CD4-positive, alpha-beta T cell treated with Interleukin-21 for 1 hour (primary cell): ENCODE measurements at places on chromosomes 3 and 15.

GRCh38 chr3:166425900-166426611 is 588.8 kb upstream of the BCHE start:
- no peak for DNase-seq

GRCh38 chr15:73965758-73966113 is 26.4 kb downstream of the STOML1 start:
- DNase-seq: peak; percentile 52

DNA sequence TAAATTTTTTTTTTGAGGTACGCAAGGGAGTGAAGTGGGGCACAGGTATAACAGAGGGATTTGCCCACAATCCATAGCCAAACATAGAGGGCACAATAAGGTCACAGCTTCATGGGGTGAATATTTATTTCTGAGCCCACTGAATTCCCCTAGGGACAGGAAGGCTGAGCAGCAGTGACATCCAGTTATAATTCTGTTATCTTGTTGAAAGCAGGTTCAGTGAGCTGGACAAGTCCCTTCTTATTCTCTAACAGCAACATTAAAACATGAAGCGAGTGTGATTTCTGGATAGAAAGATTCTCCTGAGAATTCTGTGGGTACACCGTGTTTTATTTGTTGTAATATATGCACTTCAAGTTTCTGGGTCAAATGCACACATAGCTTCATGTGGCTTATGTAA is 538.2 kb downstream of the NAALADL2 start:
- no peak for DNase-seq

GRCh38 chr3:39127908-39128304 is 20.4 kb downstream of the TTC21A start:
- no peak for DNase-seq

DNA sequence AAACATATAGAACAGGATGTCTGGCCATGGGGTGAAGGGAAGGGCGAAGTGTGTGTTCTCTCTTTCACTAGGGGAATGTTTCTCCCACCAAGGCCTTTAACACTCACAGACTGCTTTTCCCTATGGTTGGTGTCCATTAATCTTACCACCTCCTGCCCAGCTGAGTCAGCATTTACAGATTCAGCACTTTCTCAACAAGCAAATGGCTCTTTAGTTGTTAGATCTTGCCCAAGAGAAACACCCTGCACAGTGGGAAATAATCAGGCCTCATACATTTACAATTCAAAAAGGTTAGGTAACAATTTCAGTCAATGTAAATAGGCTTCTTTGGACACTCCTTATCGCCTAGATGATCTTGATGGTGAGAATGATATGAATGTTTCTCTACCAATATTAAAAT is 418.2 kb downstream of the EPHA3 start:
- no peak for DNase-seq

GRCh38 chr3:143975554-143976152 is 4.0 kb downstream of the DIPK2A start:
- DNase-seq: peak; percentile 47

DNA sequence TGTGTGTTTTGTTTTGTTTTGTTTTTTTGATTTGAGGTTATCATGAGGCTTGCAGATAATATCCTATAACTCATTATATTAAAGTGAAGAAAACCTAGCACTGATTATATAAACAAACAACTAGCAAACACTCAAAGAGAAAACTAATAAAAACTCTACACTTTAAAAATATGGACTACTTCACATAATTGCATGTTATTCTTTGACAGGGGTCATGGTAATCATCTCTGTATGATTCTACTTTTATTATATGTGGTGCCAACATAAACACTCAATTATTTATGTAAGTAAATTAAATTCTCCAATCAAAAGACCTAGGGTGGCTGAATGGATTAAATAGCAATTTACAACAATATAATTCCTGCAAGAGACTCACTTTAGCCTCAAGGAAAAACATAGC is 44.6 kb upstream of the P3H2 start:
- DNase-seq: no peak

DNA sequence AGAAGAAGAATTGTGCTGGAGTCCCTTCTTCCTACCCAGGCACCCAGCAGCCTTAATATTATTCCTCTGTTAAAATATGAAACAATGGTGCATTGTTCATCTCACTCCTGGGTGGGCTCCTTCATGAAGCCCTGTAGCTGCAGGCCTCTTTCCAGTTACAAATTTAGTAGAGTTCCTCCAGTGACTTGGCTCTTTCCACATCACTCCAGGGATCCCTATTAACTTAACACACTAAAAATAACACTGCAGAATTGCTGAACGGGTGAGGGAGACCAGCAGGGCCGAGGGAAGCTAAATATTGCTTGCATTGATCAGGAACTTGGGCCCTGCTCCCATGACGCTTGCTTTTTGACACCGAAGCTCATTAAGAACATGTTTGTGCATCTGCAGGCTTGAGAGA is 142.3 kb downstream of the PDCD6IP start:
- DNase-seq: no peak

- DNase-seq: no peak
These were observed 2.0 kb downstream of the NR1I2 start for GRCh38 chr3:119783883-119784282.

DNA sequence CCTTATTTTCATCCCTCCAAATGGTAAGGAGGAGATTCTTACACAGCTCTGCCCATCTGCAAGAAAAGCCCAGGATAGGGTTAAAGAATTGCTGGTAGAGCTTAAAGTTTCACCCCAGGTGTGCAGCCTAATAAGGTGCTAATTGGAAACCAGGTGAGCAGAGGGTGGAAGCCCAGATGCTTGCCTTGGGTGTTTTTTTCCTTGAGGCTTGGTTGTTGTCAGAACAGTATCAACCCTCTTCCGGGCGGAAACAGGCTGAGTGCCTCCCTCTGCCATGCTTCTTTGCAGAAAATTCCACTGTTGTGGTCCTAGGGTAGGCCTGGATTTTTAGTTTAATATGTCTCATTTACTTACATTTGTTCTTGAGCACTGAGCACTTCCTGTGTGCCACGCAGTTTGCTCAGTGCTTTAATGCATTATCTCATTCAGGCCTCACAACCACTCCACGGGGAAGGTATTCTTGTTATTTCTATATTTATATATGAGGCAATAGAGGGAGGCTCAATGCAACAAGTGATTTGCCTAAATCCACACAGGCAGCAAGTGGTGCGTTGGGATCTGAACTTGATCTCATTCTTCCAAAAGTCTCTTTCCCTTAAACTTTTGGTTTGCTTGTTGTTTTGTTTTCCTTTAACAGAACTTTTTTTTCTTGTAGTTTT is 115.0 kb upstream of the LRIG1 start:
- DNase-seq: no peak

DNA sequence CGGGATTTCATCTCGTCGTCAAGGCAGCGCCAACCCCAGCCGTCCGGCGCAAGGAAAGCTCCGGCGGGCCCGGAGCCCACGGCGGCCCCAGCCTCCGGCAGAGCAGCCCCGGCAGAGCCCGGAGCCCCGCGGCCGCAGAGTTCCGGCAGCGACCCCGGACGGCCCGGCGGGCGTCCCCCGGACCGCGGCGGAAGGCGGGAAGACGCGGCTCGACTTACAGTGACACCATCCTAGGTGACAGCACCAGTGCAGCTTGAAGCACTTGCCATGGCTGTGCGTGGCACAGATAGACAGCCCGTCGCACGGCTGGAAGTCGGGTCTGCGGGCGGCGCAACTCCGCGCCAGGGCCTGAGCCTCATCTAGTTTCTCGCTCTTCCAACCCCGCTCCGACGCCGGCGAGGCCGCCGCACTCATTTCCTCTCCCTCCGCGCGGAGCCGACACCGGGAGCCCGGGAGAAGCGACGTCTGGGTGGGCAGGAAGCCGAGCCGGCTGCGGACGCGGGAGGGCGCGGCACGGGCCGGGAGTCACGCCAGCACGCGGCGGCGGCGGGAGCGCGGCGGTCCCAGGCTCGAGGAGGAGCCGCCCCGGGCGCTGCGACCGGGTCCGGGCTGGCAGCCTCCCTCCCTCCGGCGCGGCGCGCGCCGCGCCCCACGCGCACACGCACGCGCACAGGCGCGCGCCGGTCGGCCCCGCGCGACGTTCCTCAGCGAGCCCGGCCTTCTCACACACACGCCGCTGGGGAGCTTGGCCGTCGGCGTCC is at the start of gene C3orf70:
Gene C3orf70, minus strand, starts transcription at position 651 of the 761 bp plus-strand sequence. Its CDS starts 237 bp downstream, at position 414.
- DNase-seq: peak; percentile 4

- no peak for DNase-seq
These were observed 229.8 kb upstream of the PLSCR5 start for GRCh38 chr3:146834917-146835316.

- no peak for DNase-seq
These were observed 317.4 kb downstream of the FHIT start for GRCh38 chr3:60933824-60934223.

DNA sequence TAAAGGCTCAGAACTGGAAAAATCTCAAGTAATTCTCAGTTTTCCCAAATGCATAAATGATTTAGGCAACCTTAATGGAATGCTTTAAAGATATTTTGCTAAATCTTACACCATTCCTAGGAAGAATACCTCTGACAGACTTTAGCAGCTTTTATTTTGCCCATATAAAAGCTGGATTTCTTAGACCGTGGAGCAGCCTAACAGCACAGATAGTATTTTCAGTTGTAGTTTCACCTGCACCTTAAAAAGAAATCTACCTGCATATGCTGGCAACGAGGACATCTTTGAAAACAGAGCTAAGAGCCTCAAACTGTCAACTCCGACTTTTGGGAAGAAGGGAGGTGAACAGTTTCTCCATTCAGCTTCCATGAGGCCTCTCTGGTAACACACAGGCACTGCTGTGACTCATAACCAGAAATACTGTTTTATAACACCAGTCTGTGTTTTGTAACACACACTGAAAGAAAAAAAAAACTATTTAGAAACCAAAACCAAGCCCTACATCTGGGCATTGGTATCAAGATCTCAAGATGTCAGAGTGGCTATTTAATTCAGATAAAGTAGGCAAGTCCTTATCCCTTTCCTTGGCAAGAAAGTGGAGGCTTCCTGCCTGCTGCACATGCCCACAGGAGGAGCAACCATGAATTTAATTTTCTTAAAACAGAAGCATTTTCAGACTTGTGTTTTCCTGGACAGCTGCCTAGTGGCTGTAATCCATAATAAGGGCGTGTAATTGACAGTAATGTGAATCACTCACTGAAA is 181.5 kb upstream of the ICE2 start:
- no peak for DNase-seq

- DNase-seq: no peak
These were observed 346.2 kb downstream of the GRM7 start for GRCh38 chr3:7207125-7207524.

DNA sequence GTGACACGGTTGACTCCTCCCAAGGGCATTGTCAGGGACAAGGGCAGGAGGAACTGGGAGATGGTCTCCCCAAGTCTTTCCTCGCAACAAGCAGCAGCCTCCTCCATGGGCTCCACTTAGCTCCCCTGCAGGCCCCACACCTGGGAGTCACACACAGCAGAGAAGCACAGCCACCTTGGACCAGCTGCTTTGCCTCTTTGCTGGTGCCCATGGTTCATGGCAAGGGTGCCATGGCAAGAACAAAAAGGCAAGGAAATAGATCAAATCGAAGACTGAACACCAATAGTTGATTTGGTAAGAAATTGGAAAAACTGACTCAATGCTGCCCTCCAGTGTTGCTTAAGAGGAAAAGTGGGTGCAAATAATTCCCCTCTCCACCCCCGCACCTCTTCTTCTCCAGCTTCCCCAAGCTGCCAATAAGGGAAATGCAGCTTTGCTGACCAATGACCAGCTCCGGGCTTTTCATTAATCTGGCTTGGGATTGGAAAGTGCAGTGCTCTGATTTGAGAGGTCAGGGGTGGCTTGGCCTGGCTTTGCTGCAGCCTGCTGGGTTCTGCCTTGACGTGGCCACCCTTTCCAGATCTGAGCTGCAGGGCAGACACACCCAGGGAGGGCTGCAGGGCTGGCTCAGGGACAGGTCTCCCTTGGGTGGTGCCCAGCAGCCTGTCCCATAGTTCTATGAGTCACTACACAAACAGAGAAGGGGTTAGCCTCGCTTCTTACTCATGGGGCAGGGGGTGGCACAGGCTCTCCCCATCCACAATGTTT is 162.0 kb downstream of the KLF13 start:
- peak; percentile 67 for DNase-seq

- DNase-seq: no peak
These were observed 35.3 kb upstream of the TUBGCP5 start for GRCh38 chr15:23074684-23075083.

GRCh38 chr3:171770689-171771620 is 39.3 kb downstream of the PLD1 start:
- no peak for DNase-seq

GRCh38 chr15:90225504-90226234 is 8.1 kb downstream of the CIB1 start:
- DNase-seq: no peak

DNA sequence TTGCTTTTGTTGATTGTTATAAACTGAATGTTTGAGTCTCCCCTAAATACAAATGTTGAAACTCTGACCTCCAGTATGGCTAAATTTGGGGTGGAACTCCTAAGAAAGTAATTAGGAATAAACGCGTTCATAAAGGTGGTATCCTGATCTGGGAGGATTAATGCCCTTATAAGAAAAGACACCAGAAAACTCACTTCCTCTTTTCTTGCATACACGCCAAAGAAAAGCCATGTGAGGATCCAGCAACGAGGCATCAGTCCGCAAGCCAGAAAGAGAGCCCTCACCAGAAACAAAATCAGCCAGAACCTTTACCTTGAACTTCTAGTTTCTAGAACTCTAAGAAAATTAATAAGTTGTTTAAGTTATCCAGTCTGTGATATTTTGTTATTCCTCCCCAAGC is 37.4 kb upstream of the AZI2 start:
- no peak for DNase-seq

GRCh38 chr15:96352604-96353405 is 22.3 kb downstream of the NR2F2 start:
- DNase-seq: no peak

DNA sequence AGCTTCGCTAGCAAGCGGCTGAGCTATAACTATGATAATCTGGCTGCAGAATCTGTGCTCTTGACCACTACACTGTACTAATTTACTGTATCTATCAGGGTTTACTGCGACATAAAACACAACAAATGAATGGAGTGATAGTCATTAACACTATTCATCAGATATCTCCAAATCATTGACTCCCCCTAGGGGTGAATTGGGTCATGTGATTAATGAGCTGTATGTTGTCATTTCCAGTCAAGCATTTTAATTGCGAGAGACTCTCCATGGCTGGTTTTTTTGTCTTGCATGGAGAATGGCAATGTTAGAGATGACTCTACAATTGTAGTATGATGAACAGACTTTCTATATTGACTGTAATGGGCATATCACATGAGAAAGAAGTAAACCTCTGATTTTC is 10.5 kb upstream of the TM4SF18 start:
- peak; percentile 9 for DNase-seq

DNA sequence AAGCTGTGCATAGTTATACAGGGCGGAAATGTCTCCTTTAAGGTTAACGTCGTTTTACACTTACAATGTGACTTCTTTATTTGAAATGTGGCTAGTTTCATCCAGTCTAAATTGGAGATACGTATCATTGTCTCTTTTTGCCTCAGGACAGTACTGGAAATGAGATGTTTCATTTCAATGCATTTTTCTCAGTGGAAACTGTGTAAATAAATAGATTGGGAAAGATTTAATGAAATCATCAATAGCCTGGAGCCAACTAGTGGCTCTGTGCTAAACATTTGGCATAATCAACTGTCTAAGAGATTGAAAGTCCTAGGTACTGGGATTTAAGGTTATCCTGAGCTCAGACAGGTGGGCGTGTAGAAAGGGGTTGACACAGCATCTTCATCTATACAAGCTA is 691.5 kb upstream of the CCDC54 start:
- no peak for DNase-seq

- no peak for DNase-seq
These were observed 102.0 kb upstream of the THRB start for GRCh38 chr3:24596626-24597025.
